Ascending aorta (tissue), 2 donors: ENCODE measurements at places on chromosomes 7 and 10.

GRCh38 chr10:102778781-102779180 is 35.0 kb downstream of the WBP1L start:
- H3K27ac ChIP-seq, result peak overlapping the region; percentile 95
- H3K36me3 ChIP-seq, result no peaks in the 10 kb centered on the region
- no peaks in the 10 kb centered on the region for H3K27me3 ChIP-seq
- DNase-seq, result no peak
- H3K4me1 ChIP-seq, result peaks cover 45% of the 10 kb centered on the region
- H3K4me3 ChIP-seq, result no peak overlapping the region

DNA sequence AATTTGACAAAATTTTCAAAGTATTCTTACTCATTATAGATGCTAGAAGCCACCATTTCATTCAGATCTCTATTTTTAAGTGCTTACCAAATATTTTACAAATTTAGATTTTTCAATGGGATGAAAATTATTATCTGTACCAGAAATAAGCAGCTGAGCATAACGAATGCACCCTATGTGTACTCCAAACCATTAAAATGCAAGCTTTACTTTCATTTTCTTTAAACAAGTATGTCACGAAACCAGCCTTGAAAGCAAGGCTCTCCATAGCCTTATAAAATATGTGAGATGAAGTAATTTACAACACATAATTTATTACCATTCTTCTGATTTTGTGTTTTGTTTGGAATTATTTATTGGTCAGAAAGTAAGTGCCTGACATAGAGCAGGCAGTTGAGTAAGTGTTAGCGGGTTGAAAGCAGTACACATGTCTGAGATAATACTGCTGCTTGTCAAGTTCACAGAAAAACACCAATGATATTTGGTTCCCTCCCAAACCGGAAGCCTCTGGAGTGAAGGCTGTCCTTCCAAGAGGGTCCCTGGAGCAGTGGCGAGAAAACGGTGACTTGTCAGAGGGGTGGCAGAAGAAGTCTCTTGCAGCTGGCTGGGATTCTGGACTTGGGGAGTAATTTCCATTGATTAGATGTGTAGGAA is 322.7 kb upstream of the PFKP start:
- H3K36me3 ChIP-seq, result no peaks in the 10 kb centered on the region
- DNase-seq, result no peak
- H3K27ac ChIP-seq, result no peak overlapping the region
- H3K4me1 ChIP-seq, result no peaks in the 10 kb centered on the region
- H3K4me3 ChIP-seq, result peak overlapping the region; percentile 32
- no peaks in the 10 kb centered on the region for H3K27me3 ChIP-seq

DNA sequence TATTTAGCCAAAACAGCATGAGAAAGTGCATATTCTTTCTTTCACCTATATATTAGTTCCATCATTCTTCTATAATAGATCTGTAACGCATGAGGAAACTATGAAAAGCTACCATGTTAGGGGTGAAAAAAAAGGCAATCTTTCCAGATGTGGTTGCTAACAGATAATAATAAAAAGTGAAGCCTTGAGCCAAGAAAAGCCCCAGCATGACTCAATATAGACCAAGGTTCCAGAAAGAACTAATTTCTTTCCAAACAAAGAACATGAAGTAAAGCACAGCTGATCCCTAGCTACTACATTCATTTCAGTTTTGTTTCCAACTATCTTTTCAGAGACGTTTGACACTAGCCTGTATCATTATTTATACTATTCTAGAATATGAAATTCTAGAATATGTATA is 16.4 kb downstream of the ARL4A start:
- H3K4me3 ChIP-seq, result no peak overlapping the region
- DNase-seq, result no peak
- no peaks in the 10 kb centered on the region for H3K4me1 ChIP-seq
- H3K36me3 ChIP-seq, result no peaks in the 10 kb centered on the region

DNA sequence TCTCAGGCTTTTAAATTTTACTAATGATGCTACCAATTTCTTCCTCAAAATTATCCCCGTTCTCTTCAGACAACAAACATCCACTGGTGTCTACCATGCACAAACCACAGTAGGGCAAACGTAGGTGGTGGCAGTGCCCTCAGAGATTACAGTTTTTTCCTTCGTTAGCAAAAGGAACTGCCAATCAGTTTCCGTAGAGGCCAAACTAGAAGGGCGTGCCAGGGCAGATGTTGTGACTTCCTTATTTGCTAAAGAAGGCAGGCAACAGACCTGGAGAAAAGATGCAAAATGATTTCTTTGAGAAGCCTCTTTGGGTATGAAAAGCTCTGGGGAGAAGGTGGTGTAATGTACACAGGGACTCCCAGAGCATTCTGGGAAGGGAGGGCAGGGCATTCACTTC is 7.6 kb upstream of the FAM180A start:
- H3K36me3 ChIP-seq, result no peaks in the 10 kb centered on the region
- H3K4me1 ChIP-seq, result peaks cover 7% of the 10 kb centered on the region
- DNase-seq, result no peak
- peak overlapping the region; percentile 97 for H3K27ac ChIP-seq

- H3K36me3 ChIP-seq, result no peaks in the 10 kb centered on the region
- H3K27me3 ChIP-seq, result no peaks in the 10 kb centered on the region
- no peaks in the 10 kb centered on the region for H3K4me1 ChIP-seq
- DNase-seq, result no peak
These were observed 222.2 kb downstream of the DNAJB6 start for GRCh38 chr7:157558875-157559595.

- peak overlapping the region; percentile 44 for H3K4me3 ChIP-seq
- H3K4me1 ChIP-seq, result no peaks in the 10 kb centered on the region
- H3K27me3 ChIP-seq, result peaks cover 6% of the 10 kb centered on the region
- no peak for DNase-seq
- H3K27ac ChIP-seq, result no peak overlapping the region
- H3K36me3 ChIP-seq, result no peaks in the 10 kb centered on the region
These were observed 805 bp downstream of the RASGEF1A start for GRCh38 chr10:43265799-43266721.

DNA sequence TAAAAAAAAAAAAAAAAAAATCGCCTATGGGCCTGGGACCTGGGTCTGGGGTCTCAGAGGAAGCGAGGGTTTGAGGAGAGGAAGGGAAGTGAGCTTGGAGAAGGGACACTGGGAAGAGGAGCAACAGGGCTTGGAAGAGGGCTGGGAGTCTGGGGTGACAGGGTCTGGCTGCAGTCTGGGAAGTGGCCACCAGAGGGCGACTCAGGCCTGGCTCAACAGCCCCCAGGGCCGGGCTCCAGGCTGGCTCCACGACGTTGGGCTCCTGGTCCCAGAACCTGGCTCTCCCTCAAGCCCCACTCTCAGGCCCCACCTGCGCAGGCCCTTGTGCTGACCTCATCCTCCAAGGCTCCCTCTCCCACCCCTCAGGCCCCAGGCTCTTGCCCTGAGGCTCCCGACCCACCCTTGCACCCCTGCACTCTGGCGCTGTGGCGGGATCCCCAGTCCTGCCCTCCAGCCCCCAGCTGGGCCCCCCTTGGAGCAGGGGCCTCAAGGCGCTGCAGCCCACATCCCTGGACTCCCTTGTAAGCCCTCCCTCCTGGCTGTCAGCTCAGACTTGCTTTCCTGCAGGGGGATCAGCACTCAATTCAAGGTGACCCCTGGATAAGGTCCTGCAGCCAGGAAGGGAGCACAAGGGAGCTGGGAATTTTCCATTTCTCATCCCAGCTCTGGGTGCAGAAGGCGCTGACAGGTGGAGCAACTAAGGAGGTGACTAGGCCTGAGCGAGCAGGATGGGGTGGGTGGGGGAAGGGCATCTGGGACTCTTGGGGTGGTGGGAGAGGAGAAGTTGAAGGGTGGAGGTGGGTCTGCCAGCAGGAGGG is 5.4 kb upstream of the SPACDR start:
- peaks cover 26% of the 10 kb centered on the region for H3K4me1 ChIP-seq
- no peak overlapping the region for H3K27ac ChIP-seq
- DNase-seq, result no peak
- H3K36me3 ChIP-seq, result peaks cover 27% of the 10 kb centered on the region

GRCh38 chr10:83978681-83979383 is 160.5 kb upstream of the GHITM start:
- H3K4me3 ChIP-seq, result no peak overlapping the region
- DNase-seq, result no peak
- H3K27ac ChIP-seq, result no peak overlapping the region
- no peaks in the 10 kb centered on the region for H3K36me3 ChIP-seq

DNA sequence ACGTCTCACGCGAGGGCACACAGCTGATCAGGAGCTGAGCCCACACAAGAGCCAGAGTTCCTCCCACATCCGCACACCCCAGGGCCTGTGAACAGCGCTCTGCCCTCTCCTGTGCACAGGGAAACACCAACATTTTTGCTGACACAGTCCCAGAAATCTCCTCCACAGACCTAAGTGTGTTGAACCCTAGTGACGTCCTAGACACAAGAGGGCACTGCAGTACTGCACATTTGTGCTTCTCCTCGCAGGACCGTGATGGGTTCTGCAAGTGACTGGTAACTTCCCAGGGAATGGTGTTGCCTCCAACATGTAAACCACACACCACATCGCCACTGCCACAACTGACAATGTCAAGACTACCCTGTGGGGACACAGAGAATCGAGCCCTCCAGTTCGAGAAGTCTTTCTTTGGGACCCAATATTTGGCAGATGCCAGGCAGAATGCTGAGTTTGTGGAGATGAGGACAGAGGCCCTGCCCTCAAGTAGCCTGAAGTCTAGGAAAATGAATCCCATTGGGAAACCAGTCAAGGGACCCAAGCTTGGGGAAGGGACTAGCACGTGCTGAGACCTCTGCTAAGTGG is 170.3 kb downstream of the PAXIP1 start:
- no peak overlapping the region for H3K4me3 ChIP-seq
- H3K4me1 ChIP-seq, result no peaks in the 10 kb centered on the region
- DNase-seq, result no peak
- no peaks in the 10 kb centered on the region for H3K36me3 ChIP-seq
- no peak overlapping the region for H3K27ac ChIP-seq
- no peaks in the 10 kb centered on the region for H3K27me3 ChIP-seq

DNA sequence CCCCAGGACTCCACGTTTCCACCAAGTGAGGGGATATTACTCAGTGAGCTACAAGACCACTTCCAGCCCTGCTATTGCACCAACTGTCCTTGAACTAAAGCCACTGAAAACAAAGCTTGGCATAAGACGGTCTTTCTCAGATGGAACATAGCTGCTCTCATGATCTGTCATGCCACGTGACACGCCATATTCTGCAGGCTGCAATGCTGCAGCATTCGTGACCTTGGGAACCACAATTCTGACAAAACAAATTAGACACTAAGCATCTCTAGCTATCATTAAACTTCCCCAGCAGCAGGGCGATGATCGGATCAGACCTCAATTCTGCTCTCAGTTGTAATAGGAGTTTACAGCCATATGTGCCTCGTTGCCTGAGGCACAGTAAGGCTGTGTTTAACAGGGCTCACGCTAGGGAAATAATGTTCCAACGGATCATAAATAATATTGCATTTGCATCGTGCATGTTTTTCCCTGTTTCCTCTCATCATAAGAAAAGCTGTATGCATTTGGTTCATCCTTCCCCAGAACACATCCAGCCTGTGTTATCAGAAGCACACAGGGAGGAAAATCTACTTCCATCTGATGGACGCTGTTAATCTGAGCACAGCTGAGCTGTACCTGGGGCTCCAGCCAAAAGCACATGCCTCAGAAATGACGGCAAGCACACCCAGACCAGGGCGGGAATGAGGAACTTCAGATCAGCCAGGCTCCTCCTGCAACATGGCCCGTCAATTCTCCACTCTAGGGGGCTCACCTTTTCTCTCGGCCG is 38.6 kb upstream of the CNPY1 start:
- H3K4me1 ChIP-seq, result no peaks in the 10 kb centered on the region
- H3K36me3 ChIP-seq, result no peaks in the 10 kb centered on the region
- DNase-seq, result no peak
- no peak overlapping the region for H3K4me3 ChIP-seq
- no peak overlapping the region for H3K27ac ChIP-seq
- no peaks in the 10 kb centered on the region for H3K27me3 ChIP-seq

GRCh38 chr7:4091767-4092166 is 590.3 kb upstream of the FOXK1 start:
- H3K4me1 ChIP-seq, result no peaks in the 10 kb centered on the region
- no peaks in the 10 kb centered on the region for H3K27me3 ChIP-seq
- peaks cover 11% of the 10 kb centered on the region for H3K36me3 ChIP-seq
- no peak overlapping the region for H3K27ac ChIP-seq

DNA sequence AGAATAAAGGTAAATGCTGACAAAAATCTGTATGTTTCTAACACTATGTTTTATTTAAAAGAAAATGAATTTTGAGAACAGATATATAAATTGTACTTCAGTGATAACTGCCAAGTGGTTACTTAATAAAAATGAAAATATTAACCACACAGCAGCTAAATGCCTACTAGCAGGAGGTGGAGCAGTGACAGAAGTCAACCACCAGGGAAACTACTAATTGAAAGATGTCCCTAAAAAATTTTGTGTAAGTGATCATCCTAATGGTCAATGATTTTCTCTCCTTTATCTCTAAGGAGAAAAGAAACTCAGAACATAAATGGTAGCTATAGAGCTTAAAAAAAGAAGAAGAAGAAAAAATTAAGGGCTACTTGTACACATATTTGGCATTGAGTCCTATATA is 22.9 kb downstream of the WNT16 start:
- no peaks in the 10 kb centered on the region for H3K4me1 ChIP-seq
- H3K27me3 ChIP-seq, result no peaks in the 10 kb centered on the region
- H3K4me3 ChIP-seq, result no peak overlapping the region
- DNase-seq, result no peak
- H3K36me3 ChIP-seq, result peaks cover 4% of the 10 kb centered on the region

DNA sequence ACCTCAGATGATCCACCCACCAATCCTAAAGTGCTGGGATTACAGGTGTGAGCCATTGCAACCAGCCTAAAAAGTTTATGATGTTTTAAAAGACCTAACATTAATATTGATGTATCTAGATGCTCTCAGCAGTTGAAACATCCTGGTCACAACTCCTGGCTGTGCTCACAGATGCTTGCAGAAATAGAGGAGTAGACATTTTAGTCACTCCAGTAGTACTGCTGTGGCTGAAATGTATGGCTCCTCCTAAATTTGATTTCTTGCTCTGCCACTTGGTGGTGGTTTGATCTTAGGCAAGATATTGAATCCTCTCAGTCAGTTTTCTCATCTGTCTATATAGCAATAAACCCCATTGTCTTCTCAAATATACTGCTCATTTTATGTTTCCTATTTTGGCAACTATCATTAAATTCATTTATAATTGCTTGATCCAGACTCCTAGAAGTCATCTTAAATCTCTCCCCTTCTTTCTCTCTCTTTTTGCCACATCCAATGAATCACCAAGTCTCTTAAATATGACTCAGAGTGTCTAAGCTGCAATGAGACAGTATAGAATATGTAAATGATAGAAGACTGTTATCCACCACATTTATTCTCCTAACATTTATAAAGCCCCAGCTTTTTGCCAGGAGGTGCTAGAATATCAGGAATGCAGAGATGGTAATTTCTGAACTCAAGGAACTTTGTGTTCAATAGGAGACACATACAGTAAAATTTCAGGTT is 78.1 kb upstream of the NRBF2 start:
- no peaks in the 10 kb centered on the region for H3K36me3 ChIP-seq
- H3K4me1 ChIP-seq, result no peaks in the 10 kb centered on the region
- no peak for DNase-seq
- no peaks in the 10 kb centered on the region for H3K27me3 ChIP-seq
- no peak overlapping the region for H3K27ac ChIP-seq
